ENCODE measurements at places on chromosomes 13 and 19.

DNA sequence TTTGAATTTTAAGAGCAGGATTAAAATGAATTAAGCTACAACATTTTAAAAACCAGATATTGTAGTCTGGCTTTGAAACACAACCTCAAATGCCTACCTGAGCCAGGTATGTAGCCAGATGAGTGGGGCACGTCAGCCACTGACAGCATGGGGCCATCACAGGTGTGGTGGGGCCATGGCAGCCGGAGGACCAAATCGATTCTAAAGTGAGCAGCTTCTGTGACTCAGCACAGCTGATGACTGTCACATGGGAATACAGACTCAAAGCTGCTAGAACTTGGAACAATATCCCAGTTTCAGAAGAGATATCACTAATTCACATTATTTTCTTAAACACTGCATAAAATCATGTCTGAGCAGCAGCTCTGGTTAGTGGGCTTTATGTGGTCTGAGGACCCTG, 52.8 kb downstream of the SERP2 start:
- DNase-seq: no peak

GRCh38 chr13:30907121-30907861, 1.2 kb downstream of the MEDAG start:
- DNase-seq: no peak

- DNase-seq: no peak
Measured at GRCh38 chr19:7018828-7019227, 2.4 kb downstream of the MBD3L2B start.

- no peak for DNase-seq
Measured at GRCh38 chr13:96090240-96091101, 564 bp downstream of the HS6ST3 start.

GRCh38 chr13:73772449-73773167, 361.6 kb downstream of the KLF12 start:
- no peak for DNase-seq

- DNase-seq: no peak
Measured at GRCh38 chr19:41328157-41328841, 18.3 kb downstream of the CCDC97 start.

- DNase-seq: no peak
Measured at GRCh38 chr19:31100981-31101380, 248.3 kb downstream of the TSHZ3 start.

- peak; percentile 93 for DNase-seq
Measured at GRCh38 chr13:109412283-109412901, 374.0 kb downstream of the IRS2 start.

- DNase-seq: no peak
Measured at GRCh38 chr19:46393456-46394401, 19.6 kb downstream of the CCDC8 start.

DNA sequence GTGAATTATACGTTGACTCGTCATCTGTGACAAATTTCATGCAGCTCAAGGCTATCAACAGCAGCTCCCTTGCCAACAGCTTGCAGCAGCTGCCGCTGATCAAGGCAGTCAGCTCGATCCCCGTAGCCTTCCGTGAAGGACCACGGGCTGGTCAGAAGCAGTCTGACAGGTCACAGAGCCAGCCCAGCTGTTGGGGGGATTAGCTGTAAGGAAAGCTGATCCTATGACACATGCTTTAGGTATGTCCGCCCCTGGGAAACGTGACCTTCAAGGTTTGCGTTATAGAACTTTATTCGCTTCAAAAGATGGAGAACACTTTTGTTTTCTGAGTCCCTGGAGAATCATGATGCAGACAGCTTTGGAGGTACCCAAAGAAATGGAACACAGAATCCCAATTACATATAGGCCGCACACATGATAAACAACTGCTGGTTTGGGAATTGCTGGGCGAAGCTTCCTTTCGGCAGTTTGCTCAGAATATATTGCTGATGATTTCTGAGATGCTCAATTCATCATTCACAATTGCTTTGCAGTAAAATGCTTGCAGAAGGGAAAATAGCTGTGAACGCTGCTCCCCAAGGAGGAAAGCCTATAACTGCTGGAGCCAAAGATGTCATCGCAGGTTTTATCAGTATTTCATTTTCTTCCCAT, 62.6 kb upstream of the USP29 start:
- DNase-seq: no peak

DNA sequence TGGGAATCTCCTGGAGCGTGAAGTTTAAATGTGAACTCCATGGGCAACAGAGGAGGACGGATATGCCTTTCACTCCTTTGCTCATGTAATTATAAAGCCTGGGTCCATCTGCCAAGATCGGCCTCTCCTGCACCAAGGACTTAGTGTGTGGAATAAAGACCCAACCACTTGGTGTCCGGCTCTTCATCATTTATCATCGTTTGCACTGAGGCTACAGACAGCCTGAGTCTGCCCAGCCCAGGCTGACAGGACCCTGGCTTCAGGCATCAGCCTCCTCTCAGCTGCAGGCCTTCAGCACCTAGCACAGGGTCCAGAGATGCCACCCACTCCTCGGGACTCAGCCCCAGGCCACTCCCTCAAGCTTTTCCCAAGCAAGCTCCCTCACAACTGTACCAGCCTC, 206.8 kb upstream of the IPO5 start:
- no peak for DNase-seq

- DNase-seq: no peak
Measured at GRCh38 chr13:78836238-78836784, 177.4 kb upstream of the OBI1 start.

DNA sequence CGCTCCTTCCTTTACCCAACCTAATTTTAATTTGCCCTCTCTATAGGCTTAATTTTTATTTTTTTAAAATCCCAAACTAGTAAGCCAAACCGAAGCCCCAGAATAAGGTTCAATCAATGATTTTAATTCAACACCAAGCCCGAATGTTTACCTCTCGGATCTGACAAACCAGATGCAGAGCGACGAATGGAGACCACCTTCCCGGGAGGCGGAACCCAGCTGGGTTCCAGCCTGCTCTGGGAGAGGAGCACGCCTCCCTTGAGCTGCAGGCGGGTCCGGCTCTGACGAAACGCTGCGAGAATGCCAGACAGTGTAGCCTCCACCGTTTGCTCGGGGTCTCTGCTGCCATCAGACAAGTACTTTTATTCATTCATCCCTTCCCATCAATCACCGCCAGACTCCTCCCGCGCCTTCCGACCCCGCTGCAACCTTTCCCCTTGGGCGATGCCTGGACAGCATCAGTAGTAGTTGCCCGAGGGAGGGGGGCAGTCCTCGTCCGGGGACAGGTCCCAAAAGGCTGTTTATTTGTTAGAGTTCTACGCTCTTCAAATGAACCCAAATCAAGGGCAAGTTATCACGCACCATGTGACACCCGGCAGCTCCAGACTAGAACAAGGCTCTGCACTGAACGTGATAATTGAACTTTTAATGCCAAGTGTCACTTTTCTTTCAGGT, 752 bp upstream of the EDNRB start:
- DNase-seq: no peak

DNA sequence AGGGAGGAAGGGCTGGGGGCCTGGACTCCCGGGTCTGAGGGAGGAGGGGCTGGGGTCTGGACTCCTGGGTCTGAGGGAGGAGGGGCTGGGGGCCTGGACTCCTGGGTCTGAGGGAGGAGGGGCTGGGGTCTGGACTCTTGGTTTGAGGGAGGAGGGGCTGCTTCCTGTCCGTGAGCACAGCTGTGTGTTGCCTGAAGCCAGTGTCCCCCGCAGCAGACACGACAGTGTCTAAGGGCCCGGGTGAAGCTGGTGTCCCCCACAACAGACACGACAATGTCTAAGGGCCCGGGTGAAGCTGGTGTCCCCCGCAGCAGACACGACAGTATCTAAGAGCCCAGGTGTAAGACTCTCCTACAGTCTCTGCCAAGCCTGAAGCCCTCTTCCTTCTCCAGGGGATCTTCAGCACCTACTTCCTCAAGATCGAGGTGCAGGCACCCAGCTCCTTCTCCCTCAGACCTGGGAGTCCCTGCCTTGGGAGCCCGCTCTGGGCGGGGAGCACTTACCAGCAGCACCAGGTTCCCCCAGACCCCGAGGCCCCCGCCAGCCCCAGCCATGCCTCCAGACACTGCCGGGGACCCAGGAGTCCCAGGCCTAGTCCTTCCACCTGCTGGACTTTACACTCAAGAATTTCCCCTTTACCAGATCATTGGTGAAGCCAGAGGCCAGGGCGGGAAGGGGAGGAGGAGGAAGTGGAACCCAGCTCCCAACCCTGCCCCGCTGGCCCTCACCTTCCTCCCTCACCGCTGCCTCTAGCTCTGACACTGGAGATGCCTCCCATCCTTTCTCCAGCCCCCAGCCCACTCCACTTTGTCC, at the start of gene PTPRH:
TSS of gene PTPRH (minus strand) at position 622 of the 813 bp plus-strand sequence. CDS start at position 554, 68 bp downstream.
- DNase-seq: peak; percentile 41

DNA sequence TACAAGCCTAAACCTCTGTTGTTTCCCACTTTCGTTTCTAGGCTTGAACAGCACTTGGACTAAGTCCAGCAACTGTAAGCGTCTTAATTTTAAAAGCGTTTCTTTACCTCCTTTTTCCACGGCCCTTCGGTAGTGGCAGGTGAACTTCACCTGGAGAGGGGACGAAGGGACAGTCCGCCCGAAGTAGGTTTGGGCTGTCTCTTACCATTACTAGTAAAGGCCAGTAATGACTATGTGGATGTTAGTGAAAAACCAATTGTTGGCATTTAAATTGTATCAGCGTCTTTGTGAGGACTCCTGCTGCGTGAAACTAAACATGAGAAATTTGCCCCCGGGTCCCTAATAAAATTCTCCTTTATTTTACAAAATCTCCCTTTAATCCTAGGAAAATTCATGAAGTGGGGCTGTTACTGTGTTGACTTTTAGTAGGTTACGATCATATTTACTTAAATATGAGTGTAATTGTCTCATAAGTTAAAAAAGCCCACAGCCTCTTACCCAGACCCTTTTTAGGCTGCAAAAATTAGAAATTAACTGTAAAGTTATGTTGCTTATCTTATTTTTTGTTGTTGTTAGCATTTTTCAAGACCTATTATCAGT, 983 bp downstream of the ITM2B start:
- no peak for DNase-seq

DNA sequence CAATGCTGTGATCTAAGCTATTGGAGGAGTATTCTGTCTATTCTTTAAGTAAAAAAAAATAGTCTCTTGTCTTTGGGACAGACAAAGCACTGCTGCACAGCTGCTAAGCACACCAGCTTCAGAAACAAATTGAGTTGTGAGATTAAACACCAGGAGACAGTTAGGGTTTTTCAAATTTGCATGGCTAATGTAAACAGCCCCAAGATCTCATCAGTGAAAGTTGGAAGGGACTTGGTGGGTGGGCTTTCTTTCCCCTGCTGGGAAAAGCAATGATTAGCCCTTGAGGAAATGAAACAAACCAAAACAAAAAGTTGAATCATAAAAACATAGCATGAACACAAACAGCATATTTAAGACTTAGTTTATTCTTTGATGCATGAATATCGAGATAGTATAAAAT, 143.6 kb upstream of the SLITRK1 start:
- no peak for DNase-seq

- no peak for DNase-seq
Measured at GRCh38 chr19:5293612-5294378, 46.8 kb downstream of the PTPRS start.

DNA sequence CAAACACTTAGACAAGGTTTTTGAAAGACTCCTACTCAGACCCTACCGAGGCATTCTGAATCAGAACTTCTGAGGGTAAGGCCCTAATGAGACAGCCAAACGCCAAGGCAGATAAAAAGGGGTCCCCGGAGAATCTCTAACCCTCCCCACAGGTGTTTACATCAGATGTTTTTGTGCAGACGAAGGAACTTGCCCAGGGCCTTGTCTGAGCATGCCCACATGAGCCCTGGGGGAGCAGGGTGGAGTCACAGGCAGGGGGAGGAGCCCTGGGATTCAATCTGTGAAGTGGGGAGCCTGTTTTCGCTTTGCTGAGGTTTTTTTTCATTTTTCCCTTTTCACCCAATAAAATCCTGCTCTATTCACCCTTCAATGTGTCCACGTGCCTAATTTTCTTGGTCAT, 61.6 kb upstream of the MED4 start:
- no peak for DNase-seq

GRCh38 chr13:20475927-20476691, 49.5 kb downstream of the CRYL1 start:
- DNase-seq: peak; percentile 41

DNA sequence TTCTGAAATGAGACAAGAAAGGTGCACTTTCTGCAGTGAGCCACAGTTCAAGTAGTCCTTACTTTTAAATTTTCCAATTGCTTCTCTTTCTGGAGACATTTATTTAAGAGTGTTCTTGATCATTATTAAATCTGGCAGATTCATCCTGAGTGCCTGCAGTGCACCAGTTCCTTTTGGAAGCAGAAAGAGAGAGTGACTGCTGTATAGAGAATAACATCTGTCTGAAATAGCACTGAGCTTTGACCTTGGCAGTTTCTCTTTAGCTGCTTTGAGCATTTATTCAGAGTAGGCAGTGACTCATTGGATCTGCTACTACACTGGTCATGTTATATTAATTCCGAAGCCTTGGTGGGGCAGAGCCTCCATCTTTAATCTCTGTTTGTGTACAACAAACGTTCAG, 1373.7 kb downstream of the PCDH9 start:
- no peak for DNase-seq

- DNase-seq: no peak
Measured at GRCh38 chr13:21075379-21076249, 14.2 kb upstream of the LATS2 start.

DNA sequence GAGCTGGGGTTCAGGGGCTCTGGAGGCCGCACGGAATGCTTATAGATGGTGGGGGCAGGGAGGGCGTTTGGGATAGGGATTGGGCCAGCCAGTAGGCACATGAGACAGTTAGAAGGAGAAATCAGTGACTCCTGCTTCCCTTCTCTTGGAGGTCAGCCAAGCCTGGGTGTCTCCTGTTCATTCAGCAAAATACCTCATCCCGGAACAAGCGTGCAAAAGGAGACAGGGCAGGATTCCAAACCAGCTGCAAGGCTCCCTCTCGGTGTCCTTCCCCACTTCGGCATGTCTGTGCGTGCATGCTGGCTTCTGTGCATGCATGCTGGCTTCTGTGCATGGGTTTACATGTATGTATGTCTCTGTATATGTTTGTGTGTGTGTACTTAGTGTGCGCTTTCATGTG, 37.3 kb upstream of the PEPD start:
- DNase-seq: no peak

DNA sequence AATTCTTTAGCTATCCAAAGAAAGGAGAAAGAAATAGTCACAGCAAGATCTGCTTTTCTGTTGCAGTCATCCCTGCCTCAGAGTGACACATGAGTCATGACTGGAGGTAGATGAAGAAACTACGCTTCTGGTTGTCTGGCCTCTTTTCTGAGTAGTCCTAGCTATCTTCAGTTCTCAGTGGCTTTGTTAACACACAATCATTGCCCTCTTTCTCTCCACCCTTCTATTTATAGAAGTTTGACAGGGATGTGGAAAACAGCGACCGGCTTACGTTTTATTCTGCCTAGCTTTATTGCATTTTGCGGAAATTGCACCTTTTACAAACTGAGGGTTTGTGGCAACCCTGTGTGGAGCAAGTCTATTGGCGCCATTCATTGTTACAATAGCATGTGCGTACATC, 26.7 kb downstream of the SPATA13 start:
- no peak for DNase-seq
